ENCODE measurements at places on chromosomes 5 and 9.

GRCh38 chr9:129352146-129352865, 174.2 kb upstream of the IER5L start:
- no peak for DNase-seq

DNA sequence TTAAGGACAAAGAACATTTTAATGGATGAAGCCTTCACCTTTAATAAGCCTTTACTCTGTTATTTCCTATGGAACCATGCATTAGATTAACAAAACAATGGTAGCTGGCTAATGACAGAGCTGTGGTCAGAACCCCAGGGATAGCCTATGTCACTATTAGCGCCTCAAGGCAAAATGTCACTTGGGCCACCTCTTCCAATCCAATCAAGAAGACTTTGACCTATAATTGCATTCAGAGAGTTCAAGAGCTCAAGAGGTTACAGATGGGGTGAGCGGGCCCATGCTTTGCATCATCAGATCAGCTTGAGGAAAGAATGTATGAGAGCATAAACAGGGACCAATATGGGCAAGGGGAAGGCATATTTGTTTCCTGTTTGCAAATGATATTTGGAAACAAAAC, 425.1 kb downstream of the ARHGEF28 start:
- DNase-seq: no peak

GRCh38 chr9:95772320-95773052, 103.0 kb upstream of the ERCC6L2 start:
- DNase-seq: peak; percentile 27

DNA sequence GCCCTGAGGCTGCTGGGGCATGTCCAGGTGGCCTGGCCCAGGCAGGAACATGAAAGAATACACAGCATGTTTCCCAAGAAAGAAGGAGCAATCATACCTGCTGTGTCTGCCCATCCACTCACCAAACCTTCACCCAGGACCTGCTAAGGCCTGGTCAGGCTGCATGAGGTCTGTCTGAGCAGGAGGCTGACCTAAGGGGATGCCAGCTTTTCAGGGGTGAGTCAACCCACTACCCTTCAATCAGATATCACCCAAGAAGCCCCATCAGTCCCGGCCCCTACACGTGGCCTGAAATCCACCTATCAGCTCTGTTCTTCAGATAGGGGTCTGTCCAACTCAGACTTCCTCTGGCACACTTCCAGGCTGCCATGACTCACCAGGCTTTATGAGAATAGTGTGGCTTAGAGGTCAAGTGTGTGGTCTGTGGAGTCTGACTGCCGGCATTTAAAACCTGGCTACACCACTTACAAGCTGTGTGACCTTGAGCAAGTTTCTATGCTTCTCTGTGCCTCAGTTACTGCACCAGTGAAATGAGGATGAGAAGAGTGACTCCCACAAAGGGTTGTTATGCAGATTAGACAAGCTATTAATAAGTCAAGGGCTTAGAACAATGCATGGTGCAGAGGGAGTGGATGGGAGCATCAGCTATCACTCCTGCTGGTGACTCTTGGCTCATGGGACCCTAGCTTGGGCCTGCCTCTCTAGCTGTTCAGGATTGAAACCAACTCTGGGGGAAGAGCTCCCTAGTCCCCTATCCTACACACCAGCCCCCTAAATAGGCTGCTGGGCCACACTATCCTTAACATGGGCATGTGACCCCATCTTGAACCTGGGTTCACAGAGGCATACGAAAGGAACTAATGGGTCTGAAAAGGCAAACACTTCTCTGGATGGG, 130.3 kb downstream of the PAX5 start:
- peak; percentile 47 for DNase-seq

DNA sequence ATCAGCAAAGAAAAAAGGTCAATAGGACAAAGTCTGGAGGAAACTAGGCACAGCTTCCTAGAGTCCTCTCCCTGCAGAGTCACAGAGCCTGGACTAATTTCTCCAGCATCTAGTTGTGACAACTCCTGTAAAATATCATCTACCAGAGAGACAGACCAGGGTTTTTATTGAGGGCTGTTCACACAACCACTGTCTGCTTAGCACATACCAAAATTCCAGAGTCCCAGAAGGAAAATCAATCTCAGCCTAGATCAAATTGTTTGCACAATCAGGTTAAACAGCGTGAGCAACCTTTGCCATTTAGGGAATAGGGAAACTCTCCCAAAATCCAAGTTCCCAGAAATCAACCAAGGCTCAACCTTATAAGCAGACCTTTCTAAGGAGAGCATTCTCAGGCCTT, 190.3 kb downstream of the SYK start:
- DNase-seq: peak; percentile 57

Data from fibroblast of skin of back (primary cell).